NCI-H1930 (cell line): ENCODE measurements at places on chromosomes 5 and 9.

DNA sequence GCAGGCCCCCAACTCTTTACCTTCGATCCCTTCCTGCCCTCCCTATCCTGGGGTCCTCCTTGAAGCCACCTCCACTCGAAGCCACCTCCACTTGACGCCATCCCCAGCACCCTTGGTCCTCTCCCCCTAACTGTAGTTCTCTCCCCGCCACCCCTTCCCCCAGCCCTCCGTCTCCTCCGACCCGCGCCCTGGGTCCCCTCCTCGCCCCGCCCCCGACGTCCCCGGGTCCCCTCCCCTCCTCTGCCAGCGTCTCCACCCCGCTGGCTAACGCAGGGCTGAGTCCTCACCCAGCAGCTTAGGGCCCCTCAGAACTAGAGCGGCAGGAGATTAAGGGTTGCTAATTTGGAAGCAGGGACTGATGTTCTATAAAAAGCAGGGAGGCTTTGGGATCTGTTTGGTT, 30.6 kb upstream of the ANKRD33B start:
- no peak for DNase-seq

DNA sequence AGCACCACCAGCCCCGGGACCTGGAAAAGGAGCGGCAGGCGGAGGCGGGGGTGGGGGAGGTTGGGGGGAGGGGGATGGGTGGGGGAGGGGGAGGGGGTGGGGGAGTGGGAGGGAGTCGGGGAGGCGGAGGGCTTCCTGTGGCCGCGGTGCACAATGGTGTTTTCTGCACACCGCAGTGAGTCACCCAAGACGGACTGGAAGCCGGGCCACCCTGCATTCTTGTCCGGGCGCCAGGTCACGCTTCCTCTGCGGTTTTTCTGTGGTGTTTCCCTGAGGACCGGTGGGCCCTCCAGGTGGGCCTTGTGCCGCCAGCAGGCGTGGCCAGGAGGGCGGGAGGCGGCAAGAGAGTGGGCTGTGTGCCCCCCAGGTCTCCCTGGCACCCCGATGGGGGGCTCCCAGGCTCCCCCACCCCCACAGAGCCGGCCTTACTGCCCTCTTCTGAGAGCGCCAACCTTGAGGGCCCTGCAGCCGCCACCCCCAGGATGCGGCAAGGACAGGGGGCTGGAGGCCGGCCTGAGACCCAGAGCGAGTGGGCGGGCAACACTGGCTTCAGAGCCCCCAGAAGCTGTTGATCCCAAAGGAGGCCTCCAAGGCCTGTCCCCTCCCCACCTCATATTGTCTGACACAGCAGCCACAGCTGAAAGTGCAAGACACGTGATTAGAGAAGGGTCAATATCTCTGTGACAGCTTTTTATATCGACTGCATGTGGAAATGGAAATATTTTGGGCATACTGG, 11.1 kb downstream of the EXD3 start:
- DNase-seq: no peak

DNA sequence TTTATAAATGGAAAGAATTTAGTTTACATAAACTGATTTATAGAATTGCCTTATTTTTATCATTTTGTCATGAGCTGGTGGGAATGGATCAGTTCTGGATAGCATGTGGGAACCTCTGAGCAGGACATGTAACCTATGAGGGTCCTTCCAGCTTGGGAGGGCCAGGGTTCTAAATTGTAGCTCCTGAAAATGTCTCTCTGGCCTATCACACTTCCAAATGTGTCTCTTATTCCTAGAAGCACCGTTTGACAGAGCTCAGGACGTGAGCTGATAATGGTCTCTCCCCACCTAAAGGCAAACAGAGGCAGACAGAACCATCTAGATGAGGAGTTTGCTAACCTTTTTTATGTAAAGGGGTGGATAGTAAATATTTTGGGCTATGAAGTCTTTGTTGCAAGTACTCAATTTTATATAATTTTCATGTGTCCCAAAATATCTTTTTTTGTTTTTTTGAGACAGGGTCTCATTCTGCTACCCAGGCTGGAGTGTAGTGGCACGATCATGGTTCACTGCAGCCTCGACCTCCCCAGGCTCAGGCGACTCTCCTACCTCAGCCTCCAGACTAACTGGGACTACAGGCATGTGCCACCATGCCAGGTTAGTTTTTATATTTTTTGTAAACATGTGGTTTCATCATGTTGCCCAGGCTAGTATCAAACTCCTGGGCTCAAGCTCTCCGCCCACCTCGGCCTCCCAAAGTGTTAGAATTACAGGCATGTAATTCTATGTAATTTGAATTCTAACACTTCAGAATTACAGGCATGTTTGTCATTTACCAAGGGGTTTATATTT, 4.0 kb downstream of the TRAF1 start:
- DNase-seq: no peak

DNA sequence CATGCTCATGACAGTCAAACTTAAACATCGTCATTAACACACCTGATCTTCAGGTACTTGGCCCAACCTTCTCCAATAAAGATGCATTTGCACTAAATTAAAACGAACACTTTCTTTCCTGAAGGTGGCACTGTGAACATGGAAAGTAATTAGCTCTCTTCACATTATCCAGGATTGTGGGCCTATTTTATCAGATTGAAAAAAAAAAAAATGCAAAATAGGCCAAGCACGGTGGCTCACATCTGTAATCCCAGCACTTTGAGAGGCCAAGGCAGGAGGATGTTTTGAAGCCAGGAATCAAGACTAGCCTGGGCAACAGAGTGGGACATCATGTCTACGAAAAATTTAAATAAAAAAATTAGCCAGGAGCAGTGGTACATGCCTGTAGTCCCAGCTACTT, 14.4 kb upstream of the CDC20B start:
- no peak for DNase-seq
